ENCODE measurements at places on chromosomes 5 and 9. TPM values are rescaled to one million over a fixed set of nuclear protein-coding genes. Genes with fewer than 3 reads are reported as not detected.

DNA sequence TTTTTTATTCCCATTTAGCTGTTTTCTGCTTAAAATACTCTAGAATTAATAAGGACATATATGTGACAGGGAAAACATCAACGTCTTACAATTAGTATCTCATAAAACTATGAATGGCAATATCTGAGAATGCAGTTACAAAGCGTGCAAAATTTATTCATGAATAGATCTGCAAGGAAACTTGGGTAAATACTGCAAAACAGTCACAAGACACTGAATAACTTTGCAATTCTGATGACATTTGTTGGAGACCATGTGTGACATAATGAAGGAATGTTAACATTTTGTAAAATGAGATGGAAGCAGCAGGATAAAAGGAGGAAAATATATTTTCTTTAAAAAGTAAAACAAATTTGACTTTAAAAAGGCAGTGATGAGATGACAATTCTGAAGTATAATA, 480.9 kb upstream of the SEMA6A start:
- DNase-seq = no peak

GRCh38 chr5:134575316-134575715, 49.8 kb downstream of the JADE2 start:
- DNase-seq = no peak

DNA sequence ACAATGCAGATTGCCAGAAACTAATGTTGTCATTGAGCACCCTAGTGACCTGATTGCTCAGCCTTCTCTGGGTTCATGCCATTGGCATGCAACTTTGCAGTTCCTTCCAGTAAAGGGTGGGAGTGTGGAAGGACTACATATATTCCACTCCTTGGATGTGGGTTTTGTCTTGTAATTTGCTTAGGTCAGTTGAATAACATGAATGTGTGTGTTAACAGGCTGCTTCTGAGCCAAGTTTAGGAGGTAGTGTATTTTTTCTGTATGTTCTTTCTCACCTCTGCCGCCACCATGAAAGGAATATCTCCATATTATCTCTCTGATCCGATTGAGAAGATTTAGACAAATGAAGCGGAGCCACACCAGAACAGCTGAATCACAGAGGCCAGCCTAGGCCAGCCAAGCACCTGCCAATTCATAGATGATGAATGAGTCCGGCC, 1929.6 kb upstream of the CDH6 start:
- no peak for DNase-seq

DNA sequence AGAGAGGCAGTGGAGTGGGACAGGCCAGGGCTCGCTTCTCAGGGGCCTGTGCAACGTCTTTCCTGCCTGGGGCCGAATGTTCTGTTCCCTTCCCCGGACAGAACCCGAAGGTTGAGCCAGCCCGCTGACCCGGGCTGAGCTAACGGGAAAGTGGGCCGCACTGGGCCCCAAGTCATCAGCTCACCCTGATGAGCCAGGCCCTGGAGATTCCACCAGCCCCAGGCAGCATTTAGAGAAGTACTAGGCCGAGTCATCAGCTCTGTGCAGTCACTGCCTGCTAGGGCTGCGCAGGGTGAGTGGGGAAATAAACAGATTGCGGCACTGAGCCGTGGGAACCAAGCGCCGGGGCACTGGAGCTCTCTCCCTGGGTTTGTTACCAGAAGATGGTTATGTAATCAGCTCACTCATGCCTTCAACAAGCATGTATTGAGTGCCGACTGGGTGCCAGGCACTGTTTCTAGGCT, 29.1 kb upstream of the DUSP1 start:
- no peak for DNase-seq

DNA sequence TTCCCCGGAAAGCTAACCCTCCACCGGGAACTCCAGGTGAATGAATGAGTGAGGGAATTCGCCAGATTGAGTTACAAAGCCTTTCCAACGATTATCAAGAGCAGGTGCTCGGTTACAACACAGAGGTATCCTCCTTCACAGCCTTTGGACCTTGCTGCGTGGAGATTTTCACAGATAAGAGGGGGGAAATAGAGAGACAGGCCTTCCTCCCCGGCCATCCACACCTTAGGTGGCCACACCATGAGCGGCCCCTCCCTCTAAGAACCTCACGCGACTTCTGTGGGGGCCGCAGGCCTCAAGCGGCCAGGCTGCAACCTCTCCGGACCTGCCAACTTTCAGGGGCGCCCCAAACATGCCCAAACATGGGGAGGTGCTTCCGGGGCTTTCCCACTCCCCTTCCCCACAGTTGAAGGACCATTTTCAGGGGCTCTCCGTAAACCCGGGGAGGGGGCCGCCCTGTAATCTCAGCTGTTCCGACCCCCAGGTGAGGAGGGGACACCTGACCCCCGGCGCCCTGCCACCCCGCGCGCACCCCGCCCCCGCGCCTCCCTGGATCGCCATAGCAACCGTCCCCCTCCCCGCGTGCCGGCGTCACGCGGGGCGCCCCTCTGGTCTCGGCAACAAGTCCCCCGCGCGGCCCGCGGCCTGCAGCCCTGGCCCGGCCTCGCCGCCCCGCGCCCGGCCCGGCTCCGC, 603 bp downstream of the DENND1A start:
- no peak for DNase-seq

DNA sequence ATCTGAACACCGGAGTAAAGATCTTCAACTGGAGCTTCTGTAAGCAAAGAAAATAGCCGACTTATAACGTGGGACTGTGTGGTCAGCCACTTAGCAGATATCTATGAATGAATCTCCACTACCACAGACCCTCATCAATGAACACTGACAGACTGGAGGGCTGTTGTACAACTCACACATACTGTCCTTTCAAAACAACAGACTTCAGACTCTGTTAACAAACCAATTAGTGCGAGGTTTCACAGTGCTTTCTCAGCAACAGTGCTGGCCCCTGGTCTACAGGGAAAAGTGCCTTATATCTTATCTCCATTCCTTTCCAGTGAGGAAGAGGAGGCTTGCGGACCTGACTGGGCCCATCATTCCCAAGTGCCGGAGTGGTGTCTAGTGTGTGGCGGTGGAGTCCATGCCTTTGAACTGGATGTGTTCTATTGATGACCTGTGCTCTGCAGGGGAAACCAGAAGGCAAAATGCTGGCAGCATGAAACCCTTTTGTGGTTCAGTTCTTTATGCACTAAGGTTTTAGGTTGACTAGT, 33.8 kb downstream of the TSTD2 start:
- DNase-seq = no peak

PCDHA9 gene
- not detected for total RNA-seq

LCN2 gene
- total RNA-seq = not detected
